Effector memory CD4-positive, alpha-beta T cell (primary cell): ENCODE measurements at places on chromosomes 6 and 20.

DNA sequence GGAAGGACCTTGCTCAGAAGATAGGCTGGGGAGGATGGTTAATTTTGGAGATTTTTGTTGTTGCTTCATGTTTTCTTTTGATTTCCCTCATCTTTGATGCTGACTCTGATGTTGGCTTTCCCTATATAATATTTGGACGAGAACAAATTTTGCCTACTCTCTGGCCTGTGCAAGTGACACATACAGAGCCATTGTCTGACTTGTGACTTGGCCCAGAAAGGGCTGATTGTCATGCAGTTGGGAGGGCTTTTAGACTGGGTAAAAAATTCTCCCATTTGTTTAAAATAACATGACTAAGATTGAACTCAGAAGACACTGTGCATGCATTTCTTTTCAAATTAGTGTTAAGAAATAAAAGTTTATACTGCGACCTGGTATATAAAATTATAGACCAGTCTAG lies 98.6 kb upstream of the SUPT3H start:
- no peak for DNase-seq

- no peak for DNase-seq
Measured at GRCh38 chr20:47350181-47350550, 6.3 kb downstream of the ZMYND8 start.

- DNase-seq, result no peak
Measured at GRCh38 chr6:161169035-161169434, 104.8 kb downstream of the AGPAT4 start.

DNA sequence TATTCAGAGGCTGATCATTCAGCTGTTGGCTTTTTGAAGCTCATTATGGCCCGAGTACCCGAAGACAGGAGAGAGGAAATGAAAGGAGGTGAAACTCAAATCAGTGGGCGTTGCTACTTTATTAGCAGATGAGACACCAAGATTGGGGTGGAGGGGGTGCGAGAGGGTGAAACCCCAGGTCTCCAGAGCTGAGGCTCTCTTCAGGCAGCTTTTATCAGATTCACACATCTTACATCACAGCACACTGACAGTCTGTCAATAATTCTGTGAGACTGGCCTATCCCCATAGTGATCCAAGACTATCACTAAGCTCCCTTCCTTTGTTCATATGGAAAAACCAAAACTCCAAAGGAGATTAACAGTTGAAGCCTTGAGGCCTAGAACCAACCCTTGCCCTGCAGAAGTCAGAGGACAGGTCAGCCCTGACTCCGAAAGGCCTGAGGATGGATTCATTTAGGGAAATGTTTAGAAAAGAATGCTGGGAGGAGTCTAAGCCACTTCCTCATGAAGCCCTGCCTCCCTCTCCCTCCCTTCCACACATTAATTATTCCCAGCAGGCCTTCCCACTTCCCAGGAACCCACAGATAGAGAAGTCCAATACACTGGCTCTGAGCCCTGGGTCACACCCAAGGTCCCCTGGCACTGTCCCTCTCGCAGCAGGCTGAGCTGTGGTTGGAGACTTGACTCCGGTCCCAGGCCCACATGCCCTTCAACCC lies 23.2 kb downstream of the TRERF1 start:
- DNase-seq, result no peak

DNA sequence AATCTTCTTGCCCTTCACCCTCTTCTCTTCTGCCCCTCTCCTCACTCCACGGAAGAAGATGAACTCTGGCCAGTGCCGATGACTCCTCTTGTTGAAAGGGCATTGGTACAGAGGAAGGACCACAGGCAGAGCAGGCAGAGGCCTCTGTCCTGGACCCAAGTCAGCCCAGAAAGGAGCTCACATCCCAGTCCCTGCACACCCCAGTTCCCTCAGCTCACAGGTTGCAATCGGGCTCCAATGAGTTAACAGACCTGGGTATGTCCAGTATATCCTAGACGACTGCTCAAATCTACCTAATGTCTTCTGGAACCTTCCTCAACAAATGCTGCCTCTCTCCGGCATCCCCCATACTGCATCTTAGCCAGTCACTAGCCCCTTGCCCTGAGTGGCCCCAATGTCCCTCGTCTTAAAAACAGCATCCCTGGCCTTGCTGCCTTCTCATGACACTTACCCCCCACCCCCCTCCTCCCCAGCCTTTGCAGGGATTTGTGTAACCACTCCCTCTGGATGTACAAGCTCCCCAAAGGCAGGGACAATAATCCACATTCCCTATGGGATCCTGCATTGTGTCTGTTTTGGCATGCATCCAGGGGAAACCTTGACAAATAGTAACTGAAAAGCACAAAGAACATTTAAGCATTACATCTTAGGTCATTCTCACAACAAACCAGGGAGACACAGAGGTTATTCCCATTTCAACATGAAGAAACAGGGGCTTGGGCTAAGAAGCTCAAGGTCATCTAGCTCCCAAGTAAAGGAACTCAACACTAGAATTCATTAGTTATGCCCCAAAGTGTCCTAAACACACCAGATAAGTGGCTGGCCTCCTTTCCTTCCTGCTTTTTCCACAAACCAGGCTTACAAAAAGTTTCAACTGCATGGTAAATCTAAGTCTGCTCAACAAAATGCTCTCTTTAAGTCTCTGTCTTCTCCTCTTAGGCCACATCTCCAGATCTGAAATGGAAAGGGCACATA lies 45.1 kb downstream of the TRERF1 start:
- DNase-seq, result no peak

GRCh38 chr20:10524034-10524476 lies 89.0 kb downstream of the SLX4IP start:
- DNase-seq, result no peak
